ENCODE measurements at places on chromosomes 3 and 15.

- no peak for DNase-seq
These were observed 196.2 kb downstream of the CHST2 start for GRCh38 chr3:143315766-143316165.

DNA sequence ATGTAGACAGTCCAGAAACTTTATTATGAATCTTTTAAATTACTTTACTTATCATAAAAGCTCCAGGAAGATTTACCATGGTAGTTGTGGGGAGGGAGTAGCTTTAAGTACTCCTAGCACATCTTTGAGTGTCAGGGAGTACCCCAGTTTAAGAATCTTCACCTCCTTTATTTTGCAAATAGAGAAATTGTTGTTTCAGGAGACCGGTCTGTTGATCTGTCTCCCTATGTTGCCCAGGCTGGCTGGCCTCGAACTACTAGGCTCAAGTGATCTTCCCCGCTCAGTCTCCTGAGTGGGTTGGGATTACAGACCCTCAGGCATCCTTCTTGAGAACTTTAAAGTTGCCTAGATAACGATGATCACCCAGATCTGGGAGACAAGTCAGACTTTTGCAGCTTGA lies 11.1 kb downstream of the FXR1 start:
- DNase-seq, result no peak

DNA sequence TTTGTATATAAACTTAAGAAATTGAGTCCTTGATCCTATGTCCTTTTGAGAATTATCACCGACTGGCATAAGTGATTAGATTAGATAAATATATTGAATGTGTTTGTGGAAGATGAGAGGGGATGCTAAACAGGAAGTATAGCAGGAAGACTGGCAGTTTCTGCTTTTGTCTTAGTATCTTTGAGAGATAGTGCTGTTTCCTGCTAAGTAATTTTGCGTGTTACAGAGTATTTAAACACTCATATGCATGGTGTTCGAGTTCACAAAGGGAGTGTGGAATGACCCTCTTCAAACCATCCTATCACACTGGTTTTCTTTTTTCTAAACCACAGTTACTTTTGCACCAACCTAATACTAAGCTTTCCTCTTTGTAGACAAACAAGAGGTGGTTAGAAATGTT lies 106.0 kb downstream of the KLHL25 start:
- DNase-seq, result no peak

DNA sequence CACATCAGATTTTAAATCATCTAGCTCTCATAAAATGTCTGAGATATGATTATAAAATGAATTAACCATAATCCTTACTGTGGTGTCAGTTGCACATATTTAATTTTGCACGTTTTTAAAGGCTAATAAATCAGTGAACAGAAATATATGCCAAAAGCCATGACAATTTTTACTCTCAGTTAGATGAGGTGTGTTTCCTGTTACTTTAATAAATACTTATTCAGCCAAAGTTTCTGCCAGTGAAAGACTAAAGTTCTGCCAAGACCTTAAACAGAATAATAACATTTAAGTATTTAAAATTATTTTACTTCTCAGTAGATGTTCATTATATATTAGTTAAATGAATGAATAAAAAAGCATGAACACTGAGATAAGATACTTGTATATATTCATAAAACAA lies 1150.1 kb downstream of the NAALADL2 start:
- no peak for DNase-seq

Measured in GM18507 (cell line).